ENCODE measurements at places on chromosomes 4 and X.

GRCh38 chr4:35151816-35152572 is 1092.3 kb downstream of the ARAP2 start:
- H3K27me3 ChIP-seq, result no peaks in the 10 kb centered on the region
- no peak for DNase-seq
- H3K36me3 ChIP-seq, result no peaks in the 10 kb centered on the region
- no peak overlapping the region for H3K27ac ChIP-seq
- H3K4me3 ChIP-seq, result no peak overlapping the region

DNA sequence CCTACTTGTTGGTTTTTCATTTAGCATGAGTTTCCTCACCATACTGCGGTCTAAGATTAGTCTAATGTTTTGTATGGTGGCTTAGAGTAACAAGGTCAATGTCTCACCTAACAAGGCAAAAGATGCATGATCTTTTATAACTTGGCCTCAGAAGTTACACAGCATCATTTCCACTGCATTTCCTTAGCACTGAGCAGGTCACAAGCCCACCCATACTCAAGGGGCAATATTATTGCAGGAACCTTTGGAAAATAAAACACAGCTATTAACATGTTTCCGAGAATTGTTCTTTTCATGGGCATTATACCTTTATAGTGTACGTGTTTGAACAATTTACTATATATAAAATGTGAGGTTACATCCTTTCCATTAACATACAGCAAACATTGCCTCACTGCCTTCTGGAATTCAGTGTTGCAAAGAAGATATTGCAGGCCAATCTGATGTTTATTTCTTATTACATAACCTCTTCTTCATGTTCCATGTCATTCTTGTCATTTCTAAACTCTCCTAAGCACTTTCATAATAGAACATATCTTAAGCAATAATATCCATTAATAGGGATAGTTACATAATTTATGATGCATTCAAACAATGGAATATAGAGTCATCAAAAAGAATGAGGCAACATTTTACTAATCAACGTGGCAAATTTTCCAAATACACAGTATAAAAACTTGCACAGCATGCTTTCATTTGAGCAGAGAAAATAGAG is 153.8 kb downstream of the AREG start:
- H3K4me1 ChIP-seq, result no peaks in the 10 kb centered on the region
- H3K36me3 ChIP-seq, result no peaks in the 10 kb centered on the region
- DNase-seq, result no peak
- H3K27me3 ChIP-seq, result no peaks in the 10 kb centered on the region

- no peaks in the 10 kb centered on the region for H3K4me1 ChIP-seq
- H3K27ac ChIP-seq, result no peak overlapping the region
- H3K36me3 ChIP-seq, result no peaks in the 10 kb centered on the region
- H3K4me3 ChIP-seq, result no peak overlapping the region
- DNase-seq, result no peak
These were observed 427.3 kb upstream of the FTHL17 start for GRCh38 chrX:31499109-31499508.

DNA sequence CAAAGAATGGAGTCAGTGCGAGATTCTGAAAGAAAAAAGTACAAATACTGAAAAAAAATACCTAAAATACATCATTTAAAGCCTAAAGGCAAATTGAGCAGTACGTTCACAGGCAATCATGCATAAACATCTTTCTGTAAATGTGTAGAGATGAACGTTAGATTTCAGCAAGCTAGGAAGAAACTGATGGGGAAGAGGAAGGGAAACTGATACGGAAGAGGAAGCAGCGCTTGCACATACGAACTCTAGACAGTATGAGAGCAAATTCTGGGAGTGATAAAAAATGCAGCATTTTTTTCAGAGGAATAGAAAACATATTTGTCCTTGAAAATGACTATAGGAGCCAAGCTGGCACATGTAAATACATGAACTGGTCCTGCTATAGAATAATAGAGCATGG is 9.4 kb downstream of the ANKRD50 start:
- DNase-seq, result no peak
- H3K27ac ChIP-seq, result no peak overlapping the region
- H3K4me3 ChIP-seq, result no peak overlapping the region

GRCh38 chr4:38154681-38155588 is 194.7 kb downstream of the PTTG2 start:
- H3K36me3 ChIP-seq, result peaks cover 2% of the 10 kb centered on the region
- H3K27ac ChIP-seq, result no peak overlapping the region
- peaks cover 18% of the 10 kb centered on the region for H3K27me3 ChIP-seq
- no peak for DNase-seq
- H3K4me1 ChIP-seq, result peaks cover 52% of the 10 kb centered on the region
- no peak overlapping the region for H3K4me3 ChIP-seq

GRCh38 chr4:119010909-119011606 is 122.4 kb downstream of the SYNPO2 start:
- H3K4me3 ChIP-seq, result no peak overlapping the region
- H3K4me1 ChIP-seq, result no peaks in the 10 kb centered on the region
- H3K36me3 ChIP-seq, result no peaks in the 10 kb centered on the region
- DNase-seq, result no peak

- no peak overlapping the region for H3K27ac ChIP-seq
- no peaks in the 10 kb centered on the region for H3K36me3 ChIP-seq
- H3K4me1 ChIP-seq, result no peaks in the 10 kb centered on the region
- no peak for DNase-seq
- H3K4me3 ChIP-seq, result no peak overlapping the region
- peaks cover 6% of the 10 kb centered on the region for H3K27me3 ChIP-seq
These were observed 84.0 kb upstream of the ATP6AP2 start for GRCh38 chrX:40496728-40497127.

DNA sequence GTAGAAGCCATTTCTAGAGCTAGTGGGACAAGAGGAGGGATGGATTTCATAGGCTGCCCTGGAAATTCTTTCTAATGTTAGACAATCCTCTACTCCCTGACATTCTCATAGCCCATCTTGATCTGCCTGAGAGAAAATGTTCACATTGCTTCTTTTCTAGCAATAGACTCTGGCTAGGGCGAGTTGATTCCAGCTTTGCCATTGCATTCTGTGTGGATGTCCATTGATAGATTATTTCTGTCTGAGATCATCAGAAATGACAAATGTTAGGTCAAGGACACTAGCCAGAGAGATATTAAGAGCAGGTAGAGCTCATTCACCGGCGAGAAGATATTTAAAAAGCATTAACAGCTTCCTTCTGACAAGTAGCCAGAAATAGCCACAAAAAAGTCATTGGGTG is 184.7 kb downstream of the LDB2 start:
- no peak for DNase-seq
- no peaks in the 10 kb centered on the region for H3K4me1 ChIP-seq
- no peaks in the 10 kb centered on the region for H3K36me3 ChIP-seq
- H3K4me3 ChIP-seq, result no peak overlapping the region
- no peaks in the 10 kb centered on the region for H3K27me3 ChIP-seq

DNA sequence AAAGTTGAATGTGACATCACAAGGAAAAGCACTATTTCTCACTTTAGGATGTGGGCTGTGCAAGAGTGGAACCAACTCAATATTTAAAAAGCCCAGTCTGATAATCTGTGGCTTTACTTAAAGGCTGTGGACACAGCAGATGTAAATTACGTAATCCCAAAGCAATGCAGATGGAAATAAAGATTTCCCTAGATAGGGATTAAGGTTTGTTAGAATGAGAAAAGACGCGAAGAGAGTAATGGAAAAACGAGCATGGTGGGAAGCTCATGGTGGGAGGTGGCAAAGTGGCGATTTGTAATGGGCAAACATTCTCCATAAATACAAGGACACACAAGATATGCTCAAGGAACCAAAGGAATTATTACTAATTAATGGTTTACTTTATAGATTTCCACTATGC is 985.5 kb downstream of the FSTL5 start:
- H3K36me3 ChIP-seq, result no peaks in the 10 kb centered on the region
- no peak for DNase-seq
- H3K4me3 ChIP-seq, result no peak overlapping the region
- H3K27me3 ChIP-seq, result no peaks in the 10 kb centered on the region
- H3K27ac ChIP-seq, result no peak overlapping the region

DNA sequence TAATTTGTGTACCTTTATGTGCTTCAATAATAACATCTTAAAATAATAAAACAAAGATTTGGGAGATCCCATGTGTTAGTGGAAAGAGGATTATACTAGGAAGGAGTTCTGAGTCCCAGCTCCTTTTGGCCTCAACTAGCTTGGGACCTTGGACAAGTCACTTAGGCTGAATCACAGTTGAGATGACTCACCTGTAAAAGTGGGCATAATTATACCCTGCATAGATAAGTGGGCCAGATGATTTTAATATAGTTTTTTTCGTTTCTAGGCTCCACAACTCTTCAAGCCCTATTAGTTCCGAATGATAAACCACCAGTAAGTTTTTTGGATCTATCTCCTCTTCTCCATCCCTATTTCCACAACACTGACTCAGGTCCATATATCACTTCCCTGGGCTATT is 131.8 kb downstream of the ENOX2 start:
- H3K27ac ChIP-seq, result no peak overlapping the region
- no peak for DNase-seq
- no peaks in the 10 kb centered on the region for H3K36me3 ChIP-seq
- H3K4me3 ChIP-seq, result no peak overlapping the region
- H3K4me1 ChIP-seq, result no peaks in the 10 kb centered on the region
- no peaks in the 10 kb centered on the region for H3K27me3 ChIP-seq

DNA sequence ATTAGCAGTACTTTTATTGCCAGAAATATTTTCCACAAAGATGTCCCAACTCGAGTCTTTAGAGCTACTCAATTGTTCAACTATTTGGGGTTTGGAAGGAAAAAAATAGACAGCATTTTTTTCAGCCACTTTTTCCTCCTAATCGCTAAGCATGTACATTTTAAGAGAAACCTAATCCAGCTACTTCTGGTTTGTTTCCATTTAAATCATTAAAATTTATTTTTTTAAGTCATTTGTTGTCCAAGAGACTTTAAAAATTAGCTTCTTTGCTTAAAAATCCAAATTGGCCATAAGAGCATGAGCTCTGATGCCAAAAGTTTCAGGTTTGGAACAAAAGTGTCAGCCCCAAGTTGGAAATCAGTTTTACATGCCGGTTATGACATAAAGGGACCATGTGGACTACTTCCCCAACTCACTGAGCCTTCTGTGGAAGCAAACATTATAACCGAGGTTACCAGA is 186.3 kb upstream of the INTU start:
- H3K27me3 ChIP-seq, result no peaks in the 10 kb centered on the region
- no peak overlapping the region for H3K27ac ChIP-seq
- DNase-seq, result no peak
- no peaks in the 10 kb centered on the region for H3K36me3 ChIP-seq
- no peak overlapping the region for H3K4me3 ChIP-seq
- H3K4me1 ChIP-seq, result no peaks in the 10 kb centered on the region

- no peaks in the 10 kb centered on the region for H3K36me3 ChIP-seq
- H3K27me3 ChIP-seq, result peaks cover 5% of the 10 kb centered on the region
- H3K4me3 ChIP-seq, result no peak overlapping the region
- peak overlapping the region; percentile 15 for H3K27ac ChIP-seq
- DNase-seq, result no peak
These were observed 155.8 kb downstream of the NWD2 start for GRCh38 chr4:37400241-37400881.

GRCh38 chrX:13142891-13143290 is 98.5 kb upstream of the FAM9C start:
- H3K4me1 ChIP-seq, result peaks cover 4% of the 10 kb centered on the region
- H3K4me3 ChIP-seq, result no peak overlapping the region
- H3K27me3 ChIP-seq, result no peaks in the 10 kb centered on the region
- DNase-seq, result no peak
- peaks cover 5% of the 10 kb centered on the region for H3K36me3 ChIP-seq
- no peak overlapping the region for H3K27ac ChIP-seq

DNA sequence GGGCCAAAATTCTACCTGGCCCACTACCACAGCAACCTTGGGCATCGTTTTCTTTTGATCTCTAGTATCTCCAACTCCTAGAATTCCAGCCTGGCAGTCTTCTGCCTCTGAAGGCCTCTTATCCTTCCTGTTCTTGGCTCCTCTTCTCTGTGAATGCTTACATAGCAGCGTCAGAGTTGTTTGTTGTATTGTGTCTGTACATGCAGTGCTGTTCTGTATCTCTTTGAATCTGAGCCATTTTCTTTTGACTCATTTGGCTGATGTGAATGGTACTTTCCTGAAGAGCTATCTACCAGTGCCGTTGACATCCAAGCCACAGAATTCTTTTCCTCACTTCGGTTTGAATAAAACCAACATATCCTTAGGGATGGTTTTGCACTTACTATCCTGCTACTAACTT is 79.2 kb downstream of the TMEM164 start:
- H3K36me3 ChIP-seq, result peaks cover 2% of the 10 kb centered on the region
- no peaks in the 10 kb centered on the region for H3K27me3 ChIP-seq
- DNase-seq, result no peak
- H3K4me3 ChIP-seq, result no peak overlapping the region

DNA sequence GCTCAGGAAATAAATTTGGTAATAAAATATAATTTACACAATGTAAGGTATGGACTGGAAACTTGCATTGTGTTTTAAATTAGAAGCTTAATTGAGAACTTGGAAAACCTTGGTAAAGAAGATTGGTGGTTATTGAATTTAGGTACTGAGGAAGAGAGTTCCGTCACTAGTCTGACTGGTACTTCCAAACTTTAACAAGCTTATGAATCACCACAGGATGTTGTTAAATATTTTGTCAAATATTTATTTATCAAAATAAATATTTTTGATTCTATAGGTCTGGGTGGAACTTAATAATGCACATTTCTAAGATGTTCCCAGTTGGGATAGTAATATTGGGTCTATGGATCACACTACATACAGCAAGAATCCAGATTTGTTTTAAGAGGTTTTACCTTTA is 992.2 kb downstream of the ARAP2 start:
- no peak for DNase-seq
- H3K27ac ChIP-seq, result no peak overlapping the region
- no peak overlapping the region for H3K4me3 ChIP-seq
- no peaks in the 10 kb centered on the region for H3K36me3 ChIP-seq

- H3K36me3 ChIP-seq, result no peaks in the 10 kb centered on the region
- H3K4me3 ChIP-seq, result peak overlapping the region; percentile 65
- H3K4me1 ChIP-seq, result peaks cover 45% of the 10 kb centered on the region
- peaks cover 3% of the 10 kb centered on the region for H3K27me3 ChIP-seq
These were observed 25.8 kb downstream of the CRMP1 start for GRCh38 chr4:5866841-5867813.

- H3K36me3 ChIP-seq, result no peaks in the 10 kb centered on the region
- H3K4me1 ChIP-seq, result no peaks in the 10 kb centered on the region
- no peak overlapping the region for H3K4me3 ChIP-seq
- DNase-seq, result no peak
These were observed 38.3 kb downstream of the NDNF start for GRCh38 chr4:121034017-121034416.

GRCh38 chrX:11460347-11460746 is 167.1 kb downstream of the AMELX start:
- H3K27me3 ChIP-seq, result peaks cover 2% of the 10 kb centered on the region
- no peaks in the 10 kb centered on the region for H3K36me3 ChIP-seq
- H3K4me3 ChIP-seq, result no peak overlapping the region
- no peak for DNase-seq

GRCh38 chrX:136608295-136608933 is 39.5 kb upstream of the CD40LG start:
- no peak for DNase-seq
- H3K4me3 ChIP-seq, result peak overlapping the region; percentile 31
- peaks cover 47% of the 10 kb centered on the region for H3K4me1 ChIP-seq
- peak overlapping the region; percentile 44 for H3K27ac ChIP-seq
